ENCODE measurements at places on chromosomes 4 and X. TPM values are rescaled to one million over a fixed set of nuclear protein-coding genes. Genes with fewer than 3 reads are reported as not detected.

HSFX4 gene
- 0.37 TPM for total RNA-seq

ARMCX1 gene
- 0.20 TPM for total RNA-seq

PLAC8 gene
- total RNA-seq = 23.3 TPM

STPG2 gene
- not detected for total RNA-seq

EFHC2 gene
- total RNA-seq = 0.12 TPM

DNA sequence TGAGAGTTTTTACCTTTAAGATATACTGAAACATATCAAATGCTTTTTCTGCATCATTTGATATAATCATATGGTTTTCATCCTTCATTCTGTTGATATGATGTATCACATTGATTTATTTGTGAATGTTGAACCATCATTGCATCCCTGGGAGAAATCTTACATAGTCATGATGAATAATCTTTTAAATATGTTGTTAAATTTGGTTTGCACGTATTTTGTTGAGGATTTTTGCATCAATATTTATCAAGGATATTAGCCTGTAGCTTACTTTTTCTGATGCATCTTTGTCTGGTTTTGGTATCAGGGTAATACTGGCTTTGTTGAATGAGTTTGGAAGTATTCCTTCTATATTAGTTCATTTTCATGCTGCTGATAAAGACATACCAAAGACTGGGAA, 541.4 kb downstream of the TLL1 start:
- no peaks in the 10 kb centered on the region for H3K27me3 ChIP-seq
- H3K4me3 ChIP-seq = no peak overlapping the region
- H3K27ac ChIP-seq = no peak overlapping the region

DNA sequence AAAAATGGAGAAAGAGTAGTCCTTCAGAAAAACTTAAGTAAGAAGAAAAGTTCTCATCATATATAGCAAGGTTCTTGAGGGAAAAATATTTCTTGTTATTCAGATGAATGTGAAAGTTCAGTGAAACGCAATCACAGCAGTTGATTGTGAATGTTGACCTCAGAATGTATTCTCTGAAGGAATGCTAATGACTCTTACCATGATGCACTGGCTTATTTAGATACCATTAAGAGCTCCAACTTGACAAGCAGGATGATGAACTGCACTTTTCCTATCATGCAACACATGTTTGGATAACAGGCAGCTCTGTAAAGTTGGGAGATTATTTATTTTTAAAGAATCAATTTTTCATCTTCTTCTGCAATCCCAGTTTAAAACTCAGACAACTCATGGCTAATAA, 115.5 kb upstream of the MYOZ2 start:
- H3K27me3 ChIP-seq = peaks cover 26% of the 10 kb centered on the region
- no peaks in the 10 kb centered on the region for H3K4me1 ChIP-seq
- H3K36me3 ChIP-seq = no peaks in the 10 kb centered on the region
- H3K27ac ChIP-seq = no peak overlapping the region
- DNase-seq = no peak
- no peak overlapping the region for H3K4me3 ChIP-seq

DNA sequence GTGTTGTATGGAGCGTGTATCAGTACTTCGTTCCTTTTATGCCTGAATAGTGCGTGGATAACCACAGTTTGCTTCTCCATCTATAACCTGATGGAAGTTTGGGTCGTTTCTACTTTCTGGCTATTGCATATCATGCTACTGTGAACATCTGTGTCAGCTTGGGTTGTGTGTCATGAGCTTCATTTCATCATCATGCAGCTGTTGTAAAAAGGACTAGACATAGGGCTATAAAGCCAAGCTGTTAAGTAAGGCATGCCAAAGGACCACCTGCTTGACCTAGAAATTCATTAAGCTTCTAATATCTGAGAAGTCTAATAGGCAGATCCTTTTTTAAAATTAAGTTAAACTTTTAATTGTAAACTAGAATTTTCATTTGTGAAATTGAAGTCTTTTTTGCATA, 18.4 kb downstream of the SMS start:
- H3K4me1 ChIP-seq = peaks cover 29% of the 10 kb centered on the region
- no peaks in the 10 kb centered on the region for H3K27me3 ChIP-seq
- no peak overlapping the region for H3K27ac ChIP-seq
- no peak overlapping the region for H3K4me3 ChIP-seq
- DNase-seq = no peak
- H3K36me3 ChIP-seq = peaks cover 4% of the 10 kb centered on the region

Data from activated CD8-positive, alpha-beta memory T cell treated with anti-CD3 and anti-CD28 coated beads, Interleukin-2, amount 10 ng/mL, durations not matched to agents 7 days and 5 days (primary cell).